ENCODE measurements at places on chromosomes 7 and 10.

DNA sequence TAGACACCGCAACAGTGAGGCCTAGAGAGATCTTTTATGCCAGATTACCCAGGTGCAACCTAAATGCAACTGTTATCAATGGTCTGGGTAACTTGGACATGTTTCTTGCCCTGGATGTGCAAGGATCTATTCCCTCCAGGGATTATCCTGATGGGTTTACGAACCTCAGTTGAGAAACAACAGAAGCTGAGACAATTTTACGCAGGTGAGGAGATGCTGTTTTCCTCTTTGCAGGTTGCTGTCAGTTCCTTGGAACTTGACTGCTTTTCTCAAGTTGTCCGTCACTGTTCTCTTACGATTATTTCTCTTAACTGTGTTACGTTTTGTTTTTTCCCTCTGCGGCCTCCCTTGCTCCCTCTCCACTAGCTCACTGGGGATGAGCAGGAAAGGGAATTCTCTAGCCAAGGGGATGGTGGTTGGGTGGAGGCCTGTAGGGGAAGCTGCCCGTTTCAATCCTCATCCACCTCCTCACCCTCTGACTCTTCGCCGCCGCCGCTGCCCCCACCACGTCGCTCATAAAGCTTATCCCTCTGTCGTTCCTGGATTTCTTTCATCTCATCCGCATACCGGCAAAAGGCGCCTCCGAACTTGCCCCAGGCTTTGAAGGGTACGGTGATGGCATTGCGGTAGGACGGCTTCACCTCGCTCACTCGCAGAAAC is 1.2 kb downstream of the PURB start:
- DNase-seq, result no peak

GRCh38 chr7:137930581-137930980 is 71.3 kb downstream of the CREB3L2 start:
- no peak for DNase-seq

DNA sequence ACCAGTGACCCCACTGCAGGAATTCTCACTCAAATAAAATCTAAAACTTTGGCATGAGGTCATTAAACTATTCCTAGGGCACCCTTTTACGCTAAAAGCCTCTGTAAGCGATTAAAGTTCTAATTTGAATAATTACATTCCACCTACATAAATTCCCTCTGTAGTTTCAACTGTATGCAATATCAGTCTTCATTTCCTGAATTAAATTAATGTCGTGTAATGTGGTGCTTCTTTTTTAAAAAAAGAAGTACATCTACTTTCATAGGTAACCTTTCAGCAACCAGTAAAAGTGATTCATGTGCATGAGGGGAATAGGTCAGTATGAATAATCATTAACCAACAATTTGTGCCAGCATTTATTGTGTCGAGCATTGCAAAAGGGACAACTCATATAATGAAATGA is 44.7 kb downstream of the IMMP2L start:
- DNase-seq, result no peak

DNA sequence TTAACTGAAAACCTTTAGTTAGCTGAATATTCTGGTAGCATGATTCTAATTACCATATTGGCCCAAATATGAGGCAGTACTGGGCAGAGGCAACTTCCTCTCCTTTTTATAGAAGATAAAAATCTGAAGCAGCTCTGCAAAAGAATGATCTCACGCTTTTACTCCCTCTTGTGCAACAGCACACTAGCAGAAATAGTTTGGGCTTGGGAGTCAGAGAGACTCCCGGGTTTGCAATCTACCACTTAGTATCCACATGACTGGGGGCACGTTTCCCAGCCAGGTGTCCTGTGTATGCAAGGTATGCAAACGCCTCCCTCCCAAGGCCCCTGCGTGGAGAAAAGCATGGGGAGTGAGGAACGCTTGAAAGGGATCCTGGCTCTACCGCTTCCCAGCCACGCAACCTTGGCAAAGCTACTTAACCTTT is 47.2 kb upstream of the RHEB start:
- DNase-seq, result peak; percentile 75

DNA sequence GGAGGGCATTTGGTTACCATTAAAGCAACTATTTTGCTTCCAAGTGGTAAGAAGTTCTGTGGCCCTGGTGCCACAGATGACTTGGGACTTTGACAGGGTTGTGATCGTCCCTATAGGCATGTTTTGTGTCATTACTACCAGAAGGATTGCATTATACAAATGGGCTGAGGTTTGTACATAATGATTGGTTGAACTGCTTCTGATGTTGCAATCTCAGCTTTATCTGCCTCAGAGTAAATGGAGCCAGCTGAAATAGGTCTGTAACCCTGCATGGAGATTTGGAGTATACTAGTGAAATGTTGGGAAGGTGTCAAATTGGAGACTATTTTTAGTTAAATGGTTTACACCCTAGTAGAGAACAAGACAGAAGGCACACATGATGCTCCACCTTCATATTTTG is 46.1 kb upstream of the SEPTIN7 start:
- DNase-seq, result peak; percentile 34

DNA sequence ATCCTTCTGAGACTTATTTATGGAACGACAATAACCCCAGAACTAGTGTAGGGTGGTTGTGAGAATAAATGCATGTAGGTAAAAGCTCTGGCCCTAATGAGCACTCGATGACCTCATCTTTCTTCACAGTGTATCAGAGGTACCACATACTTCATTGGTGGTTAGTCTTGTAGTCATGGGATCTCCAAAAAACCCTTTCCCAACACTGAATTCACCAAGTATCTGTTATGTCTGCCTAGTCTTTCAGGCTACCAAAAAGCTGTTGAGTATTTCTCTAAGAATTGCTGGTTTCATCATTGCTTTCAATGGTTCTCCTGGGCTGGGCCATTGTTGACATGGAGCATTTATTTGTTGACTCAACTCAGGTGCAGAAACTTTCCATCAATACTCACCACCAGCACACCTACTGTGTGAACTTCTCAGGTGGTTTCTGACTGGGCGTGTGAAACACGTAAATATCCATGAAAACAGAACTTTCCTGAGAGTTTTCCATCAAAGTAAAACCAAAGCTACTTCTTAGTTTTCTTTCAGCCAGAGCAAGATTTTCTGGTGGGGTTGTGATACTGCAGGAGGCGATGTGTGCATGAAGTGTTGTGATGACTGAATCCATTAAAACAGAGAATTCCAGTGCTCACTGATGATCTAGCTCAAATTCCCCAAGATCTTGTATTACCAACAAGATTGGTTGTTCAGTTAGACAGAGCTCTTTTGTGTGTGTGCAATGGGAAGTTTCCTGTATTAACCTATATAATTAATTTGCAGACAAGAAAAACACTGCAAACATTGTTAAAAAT is 51.4 kb upstream of the SLC35B4 start:
- DNase-seq, result no peak

DNA sequence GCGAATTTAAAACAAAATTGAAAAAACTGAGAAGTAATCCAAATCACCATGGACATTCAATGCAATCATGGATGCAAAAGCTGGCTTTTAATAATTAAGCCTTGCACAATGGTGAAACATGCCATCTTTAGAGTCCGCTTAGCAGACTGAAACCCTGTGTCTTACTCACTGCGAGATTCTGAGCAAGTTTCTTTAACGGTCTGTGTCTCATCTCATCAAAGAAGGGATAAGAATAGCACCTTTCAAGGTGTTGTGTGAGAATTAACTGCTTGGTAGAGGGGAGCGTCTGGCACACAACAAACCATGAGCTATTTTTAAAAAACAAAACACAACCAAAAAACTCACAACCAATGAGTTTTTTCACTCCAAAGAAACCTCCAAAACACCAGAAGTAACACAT is 21.4 kb downstream of the ACBD7 start:
- DNase-seq, result no peak

GRCh38 chr7:142063551-142064442 is 47.7 kb upstream of the MGAM2 start:
- no peak for DNase-seq

DNA sequence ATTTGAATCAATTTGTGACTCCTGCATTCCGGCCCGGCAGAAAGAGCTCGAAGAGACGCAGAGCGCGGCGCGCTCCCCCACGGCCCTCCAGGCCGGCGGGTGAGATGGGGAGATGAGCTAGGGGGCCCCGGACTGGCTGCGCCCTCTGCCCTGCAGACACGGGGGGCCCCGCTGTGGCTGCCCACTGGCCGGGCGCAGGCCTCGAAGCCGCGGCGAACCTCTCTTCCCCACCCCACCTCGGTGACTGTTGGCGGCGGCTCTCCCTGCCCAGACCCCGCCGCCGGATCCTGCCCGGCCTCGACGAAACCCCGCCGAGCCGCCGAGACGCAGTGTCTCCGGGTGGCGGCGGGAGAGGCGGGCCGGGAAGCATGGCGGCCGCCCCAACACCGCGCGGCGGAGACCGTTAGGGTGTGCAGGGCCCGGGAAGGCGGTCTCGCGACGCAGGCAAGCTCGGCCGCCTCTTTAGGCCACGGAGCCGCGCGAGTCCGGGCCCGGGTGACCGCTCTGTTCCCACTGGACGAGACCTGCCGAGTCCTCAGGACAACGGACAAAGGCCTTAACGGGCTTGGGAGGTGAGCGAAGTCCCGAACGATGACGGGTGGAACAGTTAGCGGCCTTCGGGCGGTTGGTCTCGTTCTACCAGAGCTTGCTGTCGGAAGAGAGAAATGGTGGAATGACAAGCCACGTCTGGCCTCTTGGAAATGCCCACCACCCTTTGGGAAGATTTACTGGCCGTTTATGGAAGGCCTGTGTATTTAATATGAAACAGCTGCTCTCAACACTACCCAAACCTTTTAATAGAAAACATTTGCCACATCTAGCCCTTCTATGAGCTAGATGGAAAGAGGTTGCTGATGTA is 24.3 kb downstream of the NUP42 start:
- DNase-seq, result peak; percentile 44

GRCh38 chr7:106021151-106022067 is 58.3 kb downstream of the CDHR3 start:
- DNase-seq, result no peak

- DNase-seq, result no peak
Measured at GRCh38 chr10:76205361-76205760, 773.9 kb downstream of the LRMDA start.

GRCh38 chr10:7523656-7524055 is 112.8 kb upstream of the SFMBT2 start:
- no peak for DNase-seq

- DNase-seq, result no peak
Measured at GRCh38 chr10:119643306-119644204, 7.6 kb upstream of the BAG3 start.

DNA sequence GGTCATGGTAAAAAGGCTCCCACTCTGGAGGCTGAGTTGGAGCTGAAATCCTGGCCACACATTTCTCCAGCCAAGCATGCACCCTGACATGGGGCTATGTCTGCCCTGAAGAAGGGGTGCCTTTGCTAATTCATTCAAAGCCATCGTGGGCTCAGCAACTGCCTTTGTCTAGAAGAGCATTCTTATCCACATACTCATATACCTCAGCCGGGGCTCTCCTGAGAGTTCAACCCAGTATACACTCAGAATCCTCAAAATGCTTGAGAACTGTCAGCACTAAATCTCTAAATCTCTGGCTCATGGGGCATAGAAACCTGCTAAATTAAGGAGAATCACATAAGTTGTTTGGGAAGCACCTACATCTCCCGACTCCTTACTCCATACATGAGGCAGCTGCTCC is 89.3 kb downstream of the MRPL32 start:
- DNase-seq, result no peak

GRCh38 chr7:84256571-84256971 is 62.0 kb upstream of the SEMA3A start:
- no peak for DNase-seq

- peak; percentile 22 for DNase-seq
Measured at GRCh38 chr10:27399871-27400270, 104.2 kb upstream of the RAB18 start.

- DNase-seq, result no peak
Measured at GRCh38 chr10:120478386-120478785, 21.4 kb downstream of the PLPP4 start.

GRCh38 chr7:152137476-152138025 is 112.1 kb downstream of the GALNT11 start:
- DNase-seq, result no peak

- DNase-seq, result peak; percentile 70
Measured at GRCh38 chr7:154503962-154504550, 451.9 kb downstream of the DPP6 start.

DNA sequence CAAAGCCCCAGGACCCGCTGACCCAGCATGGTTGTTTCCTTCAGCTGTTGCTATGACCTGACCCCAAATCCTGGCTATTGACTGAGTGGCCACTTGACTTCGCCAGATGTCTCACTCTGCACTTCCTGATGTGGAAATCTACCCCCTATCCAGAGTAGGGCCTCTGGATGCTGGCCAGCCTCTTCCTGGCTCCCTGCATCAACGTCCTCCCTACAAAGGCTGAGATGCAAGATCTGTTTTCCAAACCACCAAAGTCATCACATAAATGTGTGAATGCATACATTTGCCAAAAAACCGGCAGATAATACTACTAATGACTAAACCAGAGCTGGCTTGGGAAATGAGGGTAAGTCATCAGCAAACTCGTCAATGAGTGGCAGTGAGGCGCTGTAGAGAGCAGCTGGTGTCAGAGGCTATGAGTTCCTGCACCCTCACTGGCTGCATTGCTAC is 70.4 kb downstream of the PYROXD2 start:
- DNase-seq, result no peak

DNA sequence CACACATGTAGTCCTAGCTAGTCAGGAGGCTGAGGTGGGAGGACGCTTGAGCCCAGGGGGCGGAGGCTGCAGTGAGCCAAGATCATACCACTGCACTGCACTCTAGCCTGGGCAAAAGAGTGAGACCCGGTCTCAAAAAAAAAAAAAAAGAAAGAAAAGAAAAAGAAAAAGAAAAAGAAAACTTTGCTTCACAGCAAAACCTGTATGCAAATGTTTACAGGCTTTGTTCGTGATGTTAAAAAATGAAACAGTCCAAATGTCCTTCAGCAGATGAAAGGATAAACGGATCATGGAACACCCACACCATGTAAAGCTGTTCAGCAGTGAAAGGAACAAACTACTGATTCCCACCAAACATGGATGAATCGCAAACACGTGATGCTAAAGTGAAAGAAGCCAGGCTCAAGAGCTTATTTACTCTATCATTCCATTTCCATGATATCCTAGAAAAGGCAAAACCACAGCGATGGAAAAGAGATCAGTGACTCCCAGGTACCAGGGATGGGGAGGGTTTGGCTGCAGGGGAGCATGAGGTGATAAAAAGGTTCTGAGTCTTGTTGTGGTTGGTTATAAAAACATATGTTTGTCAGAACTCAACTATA is 15.1 kb downstream of the LRRC20 start:
- no peak for DNase-seq

DNA sequence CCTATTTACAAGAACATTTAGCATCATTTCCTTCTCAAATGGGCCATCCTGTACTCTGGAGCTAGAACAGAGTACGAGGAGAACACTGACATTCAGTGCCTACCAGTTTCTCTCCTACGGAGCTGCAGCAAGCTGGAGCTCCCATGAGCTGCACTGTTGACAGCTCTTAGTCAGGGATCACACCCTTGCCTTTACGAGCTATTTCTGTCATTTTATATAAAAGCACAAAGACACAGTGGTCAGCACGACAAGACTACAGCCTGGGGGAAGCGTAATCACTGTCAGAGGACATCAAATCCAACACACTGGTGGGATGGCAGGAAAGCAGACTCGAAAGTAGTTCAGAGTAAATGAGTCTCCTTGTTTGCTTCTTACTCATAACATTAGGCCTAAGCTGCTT is 2.7 kb downstream of the CDCA7L start:
- no peak for DNase-seq

Data from hematopoietic multipotent progenitor cell treated with erythropoietin and hydrocortisone succinate and interleukin-3 and kit ligand, for 4 days (in vitro differentiated cells).